ENCODE measurements at places on chromosomes 4 and X. TPM values are rescaled to one million over a fixed set of nuclear protein-coding genes. Genes with fewer than 3 reads are reported as not detected.

DNA sequence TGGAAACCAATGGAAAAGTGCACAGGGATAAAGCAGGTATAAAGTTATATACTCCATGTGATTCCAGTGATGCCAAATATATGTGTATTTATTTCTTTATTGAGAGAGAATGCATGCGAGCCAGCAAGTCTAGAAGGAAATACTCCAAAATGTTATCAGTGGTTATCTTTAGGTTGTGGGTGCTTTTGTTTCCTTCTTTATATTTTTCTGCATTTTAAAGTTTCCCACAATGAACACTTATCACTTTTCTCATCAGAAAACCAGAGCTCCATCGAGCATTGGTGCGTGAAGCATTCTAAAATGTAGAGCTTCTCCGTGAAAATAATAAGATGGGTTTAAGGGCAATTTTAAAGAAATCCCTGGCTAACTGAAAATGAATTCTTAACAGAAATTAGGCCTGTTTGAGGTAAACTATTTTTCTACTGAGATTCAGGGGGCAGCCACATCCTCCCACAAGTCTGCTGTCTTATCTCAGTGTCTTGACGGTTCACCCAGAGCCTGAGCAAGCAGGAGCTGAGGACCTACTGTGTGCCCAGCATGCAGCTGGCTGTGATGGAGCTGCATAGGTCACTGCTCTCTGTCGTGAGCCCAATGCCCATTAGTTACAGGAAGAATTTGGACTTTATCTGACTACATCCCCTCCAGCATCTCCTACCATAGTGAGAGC, 18.7 kb upstream of the CD40LG start:
- DNase-seq = no peak

DNA sequence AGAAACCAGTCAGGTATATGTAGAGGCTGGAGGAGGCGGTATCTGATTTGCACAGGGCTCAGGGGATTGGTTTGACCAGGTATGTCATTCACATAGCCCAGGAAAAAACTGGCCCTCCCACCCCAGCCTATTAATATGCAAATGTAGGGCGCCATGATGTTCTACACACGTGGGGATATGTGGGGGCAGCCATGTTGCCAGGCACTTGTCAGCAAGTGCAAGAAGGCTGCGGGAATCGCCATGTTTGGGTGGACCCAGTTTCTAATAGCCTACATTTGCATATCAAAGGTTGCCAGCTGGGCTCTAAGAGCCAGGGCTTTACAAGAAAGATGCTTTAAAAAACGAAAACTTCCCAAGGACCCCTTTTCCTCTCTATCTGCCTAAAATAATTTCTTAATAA, 335.1 kb downstream of the SMARCA1 start:
- no peak for DNase-seq

DNA sequence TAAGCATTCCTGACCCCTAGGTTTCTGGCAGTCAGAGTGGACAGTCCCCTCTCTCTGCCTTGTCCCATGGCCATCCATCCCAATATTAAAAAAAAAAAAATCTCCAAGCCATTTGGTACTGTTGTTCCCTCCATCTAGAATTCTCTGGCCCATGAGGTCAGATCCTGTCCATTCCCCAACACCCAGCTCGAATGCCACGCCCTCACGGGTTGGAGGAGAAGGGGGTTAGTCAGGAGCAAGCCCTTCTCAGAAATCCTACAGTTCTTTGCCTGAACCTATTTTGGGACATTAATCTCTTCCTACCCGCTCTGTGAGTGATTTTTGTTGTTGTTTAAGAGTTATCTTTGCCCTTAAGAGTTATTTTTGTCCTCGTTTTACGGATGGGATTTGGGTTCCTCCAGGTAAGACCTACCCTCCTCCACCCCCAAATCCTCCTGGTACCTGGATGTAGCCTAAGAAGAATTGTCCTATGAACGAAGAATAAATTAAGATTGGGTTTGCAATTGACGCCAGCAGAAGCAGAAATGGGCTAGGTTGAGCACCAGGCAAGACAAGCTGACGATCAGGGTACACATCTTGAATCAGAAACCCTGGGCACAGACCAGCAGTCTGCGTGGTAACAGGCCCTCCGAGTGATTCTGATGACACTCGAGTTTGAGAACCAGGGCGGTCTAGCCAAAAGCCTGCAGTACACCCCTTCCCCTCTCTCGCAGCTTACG, 977 bp downstream of the RNF175 start:
- no peak for DNase-seq

PRRG1 gene
- 21.3 TPM for total RNA-seq

DNA sequence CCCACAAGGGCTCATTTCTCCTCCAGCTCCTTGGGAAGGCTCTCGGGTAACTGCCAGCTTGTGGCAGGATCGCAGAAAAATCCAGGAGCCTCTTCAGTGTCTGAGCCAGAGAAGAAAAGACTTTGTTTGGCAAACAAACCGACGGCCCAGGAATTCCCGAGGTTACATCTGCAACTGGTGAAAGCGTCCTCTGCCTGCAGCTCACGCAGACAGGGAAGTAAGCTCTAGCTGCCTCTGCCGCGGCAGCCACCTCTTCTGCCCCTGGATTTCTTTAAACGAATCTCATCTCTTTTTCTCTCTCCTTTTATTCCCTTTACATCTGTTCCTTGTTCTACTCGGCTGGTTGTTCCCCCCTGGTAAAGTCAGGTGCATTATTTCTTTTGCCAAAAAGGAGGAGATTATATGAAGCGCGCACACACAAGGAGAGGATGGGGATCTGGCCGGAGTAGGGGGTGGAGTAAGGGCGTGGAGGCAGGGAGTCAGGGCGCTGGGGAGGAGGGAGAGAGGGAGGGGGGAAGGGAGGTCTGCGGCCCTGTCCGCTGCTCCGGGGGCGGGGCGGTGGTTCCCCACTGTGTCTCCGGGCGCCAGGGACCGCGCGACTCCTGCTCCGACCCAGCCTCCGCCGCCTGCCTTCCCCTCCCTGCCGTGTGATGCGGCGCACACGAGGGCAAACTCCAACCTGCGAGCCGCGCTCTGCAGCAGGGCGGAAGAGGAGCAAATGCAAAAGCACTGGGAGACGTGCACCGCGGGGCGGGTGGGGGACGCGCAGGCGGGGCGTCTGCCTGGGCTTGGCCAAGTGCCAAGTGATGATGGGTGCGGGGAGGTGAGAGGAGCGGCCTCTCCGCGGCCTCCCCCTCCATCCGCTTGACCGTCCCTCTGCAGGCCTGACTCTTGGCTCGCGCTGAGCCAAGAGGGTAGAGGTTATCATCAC, at the start of gene DCHS2:
DCHS2 (minus strand) TSS at position 459 of the 931 bp plus-strand sequence; CDS start at position 15, 444 bp downstream.
- DNase-seq = no peak

DNA sequence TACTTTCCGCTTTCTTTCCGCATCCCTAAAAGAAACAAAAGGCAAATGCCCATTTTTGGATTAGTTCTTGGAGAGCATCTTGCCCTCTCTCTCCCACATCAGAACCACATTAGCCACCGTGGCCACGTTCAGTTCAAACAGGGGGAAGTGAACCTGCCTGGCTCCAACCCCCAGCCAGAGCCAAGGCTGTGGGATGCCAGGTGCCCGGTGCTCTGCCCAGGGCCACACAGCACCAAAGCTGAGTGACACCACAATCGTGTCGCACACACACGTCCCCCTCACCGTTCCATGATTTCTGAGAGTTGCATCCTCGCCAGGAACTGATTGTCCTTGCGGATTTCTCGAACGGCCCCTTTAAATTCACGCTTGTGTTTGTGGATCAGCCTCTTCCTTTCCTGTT, 24.3 kb downstream of the NOP14 start:
- DNase-seq = no peak

DNA sequence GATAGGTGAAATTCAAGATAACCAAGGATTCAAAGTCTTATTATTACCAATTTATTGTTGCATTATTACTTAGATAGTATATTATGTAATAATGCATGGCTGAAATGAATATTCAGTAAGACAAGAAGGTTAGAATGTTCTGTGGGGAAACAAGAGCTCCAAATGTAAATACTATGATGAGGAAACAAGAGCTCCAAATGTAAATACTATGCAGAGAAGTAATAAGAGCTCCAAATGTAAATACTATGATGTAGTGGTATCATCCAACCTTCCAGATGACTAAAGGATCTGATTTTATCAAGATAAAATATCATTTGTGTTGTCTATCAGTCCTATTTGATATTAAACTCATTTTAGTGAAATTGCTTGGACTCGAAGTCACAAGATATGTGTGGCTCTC, 82.2 kb upstream of the PCDH18 start:
- no peak for DNase-seq

DNA sequence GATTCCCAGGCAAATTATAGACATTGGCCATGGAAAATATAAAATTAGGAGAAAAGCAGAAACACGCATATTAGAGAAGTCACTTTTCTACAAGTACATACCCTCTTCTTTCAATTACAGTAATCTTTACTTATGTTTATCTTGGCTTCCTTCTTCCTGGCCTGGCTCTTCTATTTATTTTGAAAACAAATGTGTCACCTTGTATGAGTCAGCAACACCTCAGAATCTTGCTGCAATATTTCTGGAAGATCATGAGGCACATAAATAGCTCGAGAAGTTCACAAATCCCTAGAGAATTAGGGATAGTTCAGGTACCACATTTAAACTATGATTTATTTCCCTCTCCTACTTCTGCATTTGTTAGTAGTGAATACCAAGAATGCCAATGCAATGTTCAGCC, 124.6 kb downstream of the ANOS1 start:
- no peak for DNase-seq

GRCh38 chrX:20988118-20988517, 386.1 kb upstream of the CNKSR2 start:
- DNase-seq = no peak

CDS1 gene
- 0.21 TPM for total RNA-seq

DNA sequence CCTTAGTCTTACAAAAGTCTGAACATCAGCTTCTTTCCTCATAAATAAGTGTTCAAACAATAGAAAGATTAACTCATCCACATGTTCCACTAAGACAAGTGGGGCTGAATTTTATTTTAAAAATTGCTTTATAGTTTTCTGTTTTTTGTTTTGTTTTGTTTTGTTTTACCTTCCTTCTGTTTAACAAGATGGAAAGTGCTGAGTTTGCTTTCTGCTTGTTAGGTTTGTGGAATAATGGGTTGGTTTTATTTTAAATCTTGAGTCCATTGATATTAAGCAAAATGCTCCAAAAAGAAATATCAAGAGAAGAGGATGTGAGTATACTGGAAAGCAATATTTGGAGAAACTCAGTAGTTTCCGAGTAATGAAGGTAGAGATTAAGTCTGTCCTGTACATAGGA, 458.7 kb downstream of the FAT4 start:
- DNase-seq = no peak
